ENCODE measurements at places on chromosomes 7 and 10.

GRCh38 chr7:95527033-95527775, 41.5 kb downstream of the ASB4 start:
- DNase-seq: no peak

GRCh38 chr10:601660-601963, 87.9 kb downstream of the DIP2C start:
- DNase-seq: no peak

- no peak for DNase-seq
Measured at GRCh38 chr10:14605231-14605925, 169.3 kb downstream of the FAM107B start.

DNA sequence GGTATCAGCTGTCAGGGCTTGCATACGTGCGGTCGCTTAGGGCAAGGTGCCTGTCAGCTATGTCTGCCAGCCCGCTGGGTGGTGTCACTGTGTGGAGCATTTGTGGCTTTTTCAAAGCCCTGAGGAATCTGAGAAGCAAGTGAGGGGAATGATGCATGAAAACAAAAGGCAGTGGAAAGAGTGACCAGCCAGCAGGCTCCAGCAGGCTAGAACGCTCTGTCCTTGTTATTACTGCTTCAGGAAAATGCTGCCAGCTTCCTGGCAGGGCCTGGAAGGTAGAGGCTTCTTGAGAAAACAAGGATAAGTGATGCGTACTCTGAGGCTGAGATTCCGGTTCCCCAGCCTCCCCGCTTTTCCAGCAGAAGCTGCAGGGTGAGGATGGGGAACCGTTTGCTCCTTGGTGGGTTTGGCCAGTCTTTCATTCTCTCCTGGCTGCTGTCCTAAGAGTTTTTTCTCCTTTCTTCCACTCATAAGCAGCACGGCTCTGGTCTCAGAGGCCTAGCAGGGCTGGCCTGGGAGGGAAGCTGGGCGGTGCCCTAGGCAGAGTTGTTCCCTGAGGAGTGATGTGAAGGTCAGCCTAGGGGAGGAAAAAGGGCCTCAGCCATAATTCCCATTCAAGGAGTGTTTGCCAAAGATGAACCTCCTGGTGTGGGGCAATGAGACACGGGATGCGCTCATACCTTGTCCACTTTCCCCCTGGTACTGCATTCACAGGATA, 42.8 kb upstream of the MKLN1 start:
- no peak for DNase-seq

- DNase-seq: no peak
Measured at GRCh38 chr7:141210862-141211261, 137.0 kb downstream of the TMEM178B start.

DNA sequence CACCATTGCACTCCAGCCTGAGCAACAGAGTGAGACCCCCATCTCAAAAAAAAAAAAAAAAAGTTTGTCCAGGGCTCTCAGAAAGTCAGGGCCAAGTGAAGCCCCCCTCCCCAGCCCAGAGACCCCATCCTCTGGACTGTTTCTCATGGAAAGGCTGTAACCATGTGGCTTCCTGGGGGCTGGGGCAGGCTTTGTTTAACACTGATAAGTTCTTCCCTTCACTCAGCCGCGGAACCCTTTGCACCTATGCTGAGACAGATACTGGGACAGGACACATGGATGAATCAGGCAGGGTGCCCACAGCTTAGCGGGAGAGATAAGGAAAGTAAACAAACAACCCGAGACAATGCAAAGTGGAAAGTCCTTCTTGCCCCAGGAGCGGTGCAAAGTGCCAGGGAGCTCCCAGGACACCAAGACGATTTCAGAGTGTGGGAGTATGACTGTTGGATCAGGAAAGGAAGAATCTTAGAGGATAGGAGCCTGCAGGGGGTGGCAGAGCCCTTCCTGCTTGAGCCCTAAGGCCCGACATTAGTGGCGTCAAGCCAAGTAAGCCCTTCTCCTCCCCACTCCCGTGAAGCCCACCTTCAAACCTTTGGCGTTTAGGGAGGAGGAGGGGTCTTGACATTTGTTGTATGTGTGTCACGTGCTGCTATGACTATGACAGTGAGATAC, 11.6 kb downstream of the MLXIPL start:
- DNase-seq: no peak

DNA sequence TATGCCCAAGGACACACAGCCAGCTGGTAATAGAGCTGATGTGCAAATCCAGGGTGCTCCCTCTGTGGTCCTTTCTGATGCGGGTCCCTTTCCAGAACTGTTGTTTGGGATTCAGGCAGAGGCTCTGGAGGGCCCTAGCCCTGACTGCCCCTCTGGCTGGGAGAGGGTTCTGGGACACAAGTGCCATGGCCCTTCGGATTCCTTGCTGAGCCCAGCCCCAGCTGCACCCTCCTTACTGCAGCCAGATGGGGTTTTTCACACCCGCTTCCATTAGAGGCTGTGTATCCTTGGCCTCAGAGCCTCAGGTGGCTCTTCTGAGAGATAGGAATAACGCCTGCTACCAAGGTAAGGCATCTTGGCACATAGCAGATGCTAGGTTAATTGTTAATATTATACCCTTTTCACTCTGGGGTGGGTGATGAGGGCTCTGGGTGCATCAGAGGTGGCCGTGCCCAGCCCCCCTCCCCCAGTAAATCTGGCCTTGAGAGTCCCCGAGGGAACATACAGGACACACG, 89.8 kb upstream of the LRRC4 start:
- no peak for DNase-seq

DNA sequence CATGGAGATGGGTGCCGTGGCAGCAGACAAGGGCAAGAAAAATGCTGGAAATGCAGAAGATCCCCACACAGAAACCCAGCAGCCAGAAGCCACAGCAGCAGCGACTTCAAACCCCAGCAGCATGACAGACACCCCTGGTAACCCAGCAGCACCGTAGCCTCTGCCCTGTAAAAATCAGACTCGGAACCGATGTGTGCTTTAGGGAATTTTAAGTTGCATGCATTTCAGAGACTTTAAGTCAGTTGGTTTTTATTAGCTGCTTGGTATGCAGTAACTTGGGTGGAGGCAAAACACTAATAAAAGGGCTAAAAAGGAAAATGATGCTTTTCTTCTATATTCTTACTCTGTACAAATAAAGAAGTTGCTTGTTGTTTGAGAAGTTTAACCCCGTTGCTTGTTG, 25.9 kb downstream of the BAG3 start:
- DNase-seq: no peak

DNA sequence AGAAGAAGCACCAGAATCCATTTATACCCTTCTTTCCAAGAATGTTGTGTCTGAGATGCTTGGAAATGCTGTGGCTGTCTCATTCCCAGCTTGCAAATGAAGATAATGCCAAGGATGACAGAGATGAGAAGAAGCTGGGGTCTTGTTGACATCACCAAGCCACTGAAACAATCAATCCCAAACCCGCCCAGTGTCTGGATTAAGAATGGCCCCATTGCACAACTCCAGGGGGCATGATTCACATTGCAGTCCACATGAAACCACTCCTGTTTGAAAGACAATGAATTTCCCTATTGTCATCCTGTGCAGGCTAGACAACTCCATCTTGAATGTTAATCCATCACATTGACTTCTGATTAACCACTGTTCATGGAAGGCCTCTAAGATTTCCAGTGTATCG, 28.6 kb downstream of the SORBS1 start:
- DNase-seq: no peak

DNA sequence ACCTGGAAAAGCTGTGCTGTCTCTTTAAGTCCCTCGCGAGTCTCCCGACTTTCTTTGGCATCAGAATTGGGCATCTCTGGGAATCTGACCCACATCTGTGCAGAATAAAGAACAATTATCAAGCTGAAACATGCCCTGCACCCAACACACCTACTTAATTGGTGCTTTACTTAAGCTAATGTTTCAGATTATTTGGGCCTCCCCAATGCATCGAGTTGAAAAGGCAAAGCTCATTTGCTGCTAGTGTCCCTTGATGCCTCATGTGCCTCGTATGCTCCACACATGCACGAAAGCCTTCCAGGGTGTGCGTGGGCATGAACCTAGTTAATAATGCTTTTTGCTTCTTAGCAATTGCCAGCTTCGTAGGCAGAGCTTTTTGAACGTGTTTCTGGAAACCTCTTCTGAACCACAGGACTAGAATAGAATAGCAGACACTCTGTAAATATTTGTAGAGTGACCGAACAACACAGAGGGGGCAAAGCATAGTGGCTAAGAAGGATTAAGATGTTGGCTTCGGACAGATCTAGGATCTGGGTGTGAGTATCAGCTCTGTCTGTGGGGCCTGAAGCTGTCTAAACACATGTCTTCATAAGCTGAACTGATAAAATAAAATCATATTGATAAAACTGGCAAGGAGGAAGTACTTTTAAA, 26.7 kb upstream of the FGFR2 start:
- no peak for DNase-seq

GRCh38 chr10:101529725-101530553, 58.1 kb downstream of the POLL start:
- DNase-seq: no peak

GRCh38 chr7:98216941-98217622, 5.8 kb downstream of the BHLHA15 start:
- DNase-seq: no peak

DNA sequence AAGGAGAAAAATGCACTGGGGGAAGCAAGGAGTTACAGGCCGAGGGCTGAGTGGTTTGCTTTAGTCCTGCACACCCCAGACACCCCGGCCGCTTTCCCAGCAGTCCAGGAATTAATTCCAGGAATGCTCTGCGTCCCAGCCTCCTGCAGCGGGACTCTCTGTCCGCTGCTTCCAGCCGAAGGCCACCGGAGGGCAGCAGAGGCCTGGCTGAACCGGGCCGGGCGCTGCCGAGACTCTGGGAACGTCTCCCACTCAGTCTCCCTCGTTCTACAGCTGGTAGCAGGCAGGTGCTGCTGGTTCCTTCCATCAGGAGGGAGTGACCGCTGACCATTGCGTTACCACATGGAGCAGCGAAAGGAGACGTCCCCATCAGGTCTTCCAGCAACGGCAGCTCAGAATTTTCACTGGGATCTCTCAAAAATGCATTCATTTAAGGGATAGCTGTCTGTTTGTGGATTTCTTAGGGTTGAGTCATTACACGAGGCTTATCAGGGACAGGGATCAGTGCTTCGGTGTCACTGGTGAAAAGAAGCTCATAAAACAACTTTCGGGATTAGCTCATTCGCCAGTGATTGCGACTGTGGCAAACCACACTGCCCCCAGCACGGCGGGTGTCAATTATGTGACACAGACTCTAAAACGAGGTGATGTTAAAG, 24.9 kb upstream of the PITRM1 start:
- DNase-seq: peak; percentile 82

- DNase-seq: no peak
Measured at GRCh38 chr10:10209167-10209566, 808.5 kb upstream of the CELF2 start.

- DNase-seq: no peak
Measured at GRCh38 chr10:84541289-84541637, 212.9 kb downstream of the CCSER2 start.

- peak; percentile 39 for DNase-seq
Measured at GRCh38 chr10:114458955-114459354, 54.7 kb upstream of the AFAP1L2 start.

DNA sequence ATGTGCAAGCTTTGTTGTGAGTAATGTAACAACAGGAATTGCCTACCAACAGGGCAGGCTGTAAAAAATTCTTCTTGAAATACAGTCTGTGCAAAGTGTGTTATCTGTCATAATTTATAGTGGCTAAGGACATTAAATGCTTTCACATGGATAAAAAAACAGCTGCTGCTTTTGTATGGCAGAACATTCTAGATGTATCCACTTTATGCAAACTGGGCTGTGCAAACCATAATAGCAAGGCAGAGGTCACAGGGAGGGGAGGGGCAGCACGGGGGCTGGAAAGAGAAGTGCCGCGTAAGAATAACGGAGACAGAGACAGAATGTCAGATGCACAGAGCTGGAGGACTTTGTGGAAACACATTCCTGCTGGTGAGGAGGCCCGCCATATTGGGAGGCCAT, 86.1 kb downstream of the VOPP1 start:
- DNase-seq: no peak

DNA sequence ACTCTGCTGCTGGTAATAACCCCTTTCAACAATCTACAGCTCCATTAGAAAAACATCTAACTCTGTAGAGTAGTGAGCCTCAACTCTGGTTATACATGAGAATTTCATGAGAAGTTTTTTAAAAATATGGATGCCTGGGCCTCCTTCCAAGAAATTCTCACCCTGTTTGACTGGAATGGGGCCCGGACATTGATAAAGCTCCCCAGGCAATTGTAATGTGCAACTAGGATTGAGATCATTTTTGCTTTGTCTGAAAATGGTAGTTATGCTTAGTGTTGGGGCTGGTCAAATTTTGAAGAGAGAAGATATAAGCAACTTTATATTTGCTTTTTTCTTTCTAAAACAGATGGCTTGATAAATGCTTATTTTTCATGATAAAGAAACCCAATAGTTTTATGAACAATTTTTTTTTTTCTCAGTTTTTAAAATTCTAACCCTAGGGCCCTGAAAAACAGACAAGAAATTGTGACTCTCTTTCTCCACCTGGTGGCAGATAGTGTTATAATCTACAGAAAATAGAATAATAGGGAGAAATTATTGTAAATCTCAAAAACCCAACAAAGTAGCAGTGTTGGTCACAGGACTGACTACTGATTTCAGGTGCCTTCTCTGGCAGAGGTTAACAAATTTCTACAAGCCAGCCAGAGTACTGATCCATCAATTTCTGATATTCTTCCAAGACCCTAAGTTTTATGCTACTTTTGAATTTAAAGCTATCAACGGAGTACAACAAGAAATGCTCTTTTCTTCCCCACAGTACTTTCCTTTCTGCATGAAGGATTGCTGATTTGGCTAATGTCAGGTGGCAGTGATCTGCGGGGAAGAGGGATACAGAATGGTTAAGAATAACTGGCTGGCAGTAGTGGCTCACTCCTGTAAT, 174.8 kb downstream of the DKK1 start:
- no peak for DNase-seq

DNA sequence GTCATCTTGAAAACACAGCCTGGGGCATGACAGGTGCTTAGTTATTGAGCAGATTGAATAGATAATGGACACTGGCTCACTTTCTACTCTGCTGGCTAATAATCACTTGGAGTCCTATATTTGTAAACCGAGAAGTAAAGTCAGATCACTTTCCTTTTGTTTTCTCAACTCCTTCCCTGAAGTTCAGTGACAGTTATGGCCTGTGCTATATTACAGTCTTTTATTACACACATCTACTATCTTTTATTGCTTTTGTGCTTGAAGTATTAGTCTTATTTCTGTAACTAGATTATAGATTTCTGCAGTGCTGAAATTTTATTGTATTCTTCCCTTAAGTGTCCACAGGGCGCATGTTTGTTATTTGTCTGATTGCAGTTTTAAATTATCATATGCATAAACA, 136.4 kb upstream of the TAC1 start:
- no peak for DNase-seq

- DNase-seq: no peak
Measured at GRCh38 chr7:90216080-90216674, 4.6 kb downstream of the STEAP2 start.

GRCh38 chr7:1268866-1269265, 36.2 kb downstream of the UNCX start:
- no peak for DNase-seq

GRCh38 chr7:157250605-157251228, 86.1 kb upstream of the DNAJB6 start:
- DNase-seq: peak; percentile 48

- DNase-seq: peak; percentile 46
Measured at GRCh38 chr7:74657692-74658177, at the start of gene GTF2I. GTF2I (plus strand) TSS chr7:74657718; CDS start chr7:74689129, 31,411 bp downstream.

GRCh38 chr7:141053626-141054025, 20.2 kb upstream of the TMEM178B start:
- DNase-seq: peak; percentile 54
